ENCODE measurements at places on chromosomes 2 and 18.
A peak's percentile ranks its signal among the peaks of the same experiment; 100 is the strongest.

- DNase-seq, result peak; percentile 46
These were observed 1.0 kb upstream of the ZNF532 start for GRCh38 chr18:58863539-58864145.

GRCh38 chr18:35582899-35583558 lies 1.5 kb downstream of the GALNT1 start:
- DNase-seq, result peak; percentile 28

- no peak for DNase-seq
These were observed 19.1 kb upstream of the GPR55 start for GRCh38 chr2:230944123-230944653.

- DNase-seq, result no peak
These were observed 150.0 kb upstream of the EPB41L3 start for GRCh38 chr18:5693699-5694294.

DNA sequence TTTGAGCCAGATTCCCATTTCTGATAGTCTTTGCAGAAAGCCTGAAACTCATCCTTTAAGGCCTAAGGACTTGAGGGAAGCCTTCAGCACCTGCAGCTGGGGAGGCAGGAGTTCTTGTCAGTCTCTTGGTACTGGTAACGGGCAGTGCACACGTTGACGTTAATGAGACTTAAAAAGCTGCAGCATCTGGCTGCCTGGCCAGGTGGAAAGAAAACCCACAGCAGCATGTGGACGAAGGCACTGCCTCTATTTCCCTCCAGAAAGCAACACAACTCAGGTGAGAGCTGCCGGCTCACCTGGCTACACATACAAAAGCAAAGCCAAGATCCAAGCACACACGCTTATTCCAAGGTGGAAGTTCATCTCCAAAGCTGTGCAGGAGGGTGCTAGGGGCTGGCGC lies 178.8 kb downstream of the ANAPC1 start:
- DNase-seq, result no peak

DNA sequence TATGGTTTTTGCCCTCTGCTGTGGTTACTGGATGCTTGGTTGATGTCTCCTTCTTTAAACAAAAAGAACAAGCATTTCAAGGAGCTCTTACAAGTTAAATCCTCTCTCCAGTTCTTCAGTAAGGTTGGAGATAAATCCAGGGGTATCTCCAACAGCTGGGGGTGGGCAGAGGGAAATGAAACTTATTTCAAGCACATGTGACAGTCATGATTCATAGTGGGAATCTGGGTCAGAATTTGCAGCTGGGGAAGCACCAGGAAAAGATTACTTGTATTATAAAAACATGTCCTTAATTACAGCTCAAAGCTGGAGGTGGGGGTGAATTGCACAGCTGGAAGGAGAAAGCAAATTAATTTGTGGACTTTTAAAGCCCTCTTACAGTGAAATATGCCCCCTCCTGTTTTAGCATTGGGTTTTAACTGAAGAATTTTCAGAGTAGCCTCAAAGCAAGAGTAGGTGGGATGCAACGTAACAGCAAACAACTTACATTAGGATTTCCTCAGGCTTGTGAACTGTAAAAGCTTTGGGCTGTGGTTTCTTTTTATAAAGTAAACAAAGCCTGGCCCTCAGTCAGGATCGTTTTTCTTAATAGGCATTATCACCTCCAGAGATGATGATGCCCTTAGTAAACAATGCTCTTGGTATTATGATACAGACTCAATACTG lies 596.4 kb downstream of the NYAP2 start:
- peak; percentile 63 for DNase-seq

- no peak for DNase-seq
These were observed 123.5 kb downstream of the PLEKHM3 start for GRCh38 chr2:207901829-207902228.

- no peak for DNase-seq
These were observed 161.7 kb downstream of the SP3 start for GRCh38 chr2:173803449-173803848.

DNA sequence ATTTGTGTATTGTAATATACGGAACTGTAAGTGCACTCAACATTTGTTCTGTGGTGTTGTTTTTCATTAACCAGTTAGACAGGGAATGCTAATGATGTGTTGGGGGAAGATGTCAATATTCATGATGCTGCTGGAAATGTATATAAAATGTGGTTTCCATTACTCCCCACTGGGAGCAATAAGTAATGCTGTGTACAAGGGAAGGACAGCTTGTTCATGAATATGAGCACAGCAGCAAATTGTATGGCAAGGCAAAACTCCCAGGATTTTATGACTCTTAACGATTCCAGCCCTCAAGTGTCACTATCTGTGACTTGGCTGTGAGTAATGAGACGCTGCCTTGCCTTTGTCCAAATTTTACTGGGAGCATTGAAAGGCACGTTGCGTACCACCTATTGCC lies 312.4 kb upstream of the DDX18 start:
- DNase-seq, result no peak

DNA sequence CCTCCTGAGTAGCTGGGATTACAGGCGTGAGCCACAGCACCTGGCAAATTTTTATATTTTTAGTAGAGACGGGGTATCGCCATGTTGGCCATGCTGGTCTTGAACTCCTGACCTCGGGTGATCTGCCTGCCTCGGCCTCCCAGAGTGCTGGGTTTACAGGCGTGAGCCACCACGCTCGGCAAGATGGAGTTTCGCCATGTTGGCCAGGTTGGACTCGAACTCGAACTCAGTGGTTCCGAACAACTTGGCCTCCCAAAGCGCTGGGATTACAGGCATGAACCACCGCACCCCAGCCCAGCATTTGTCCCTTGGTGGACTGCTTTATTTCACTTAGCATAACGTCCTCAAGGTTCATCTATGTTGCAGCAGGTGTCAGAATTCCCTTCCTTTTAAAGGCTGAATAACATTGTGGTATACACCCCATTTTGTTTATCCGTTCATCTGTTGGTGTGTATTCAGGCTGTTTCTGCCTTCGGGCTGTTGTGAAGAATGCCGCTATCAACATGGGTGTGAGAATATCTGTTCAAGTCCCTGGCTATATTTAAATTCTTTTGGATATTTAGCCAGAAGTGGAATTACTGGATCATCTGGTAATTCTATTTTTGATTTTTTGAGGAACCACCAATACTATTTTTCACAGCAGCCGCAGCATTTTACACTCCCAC lies 1.2 kb upstream of the CENPA start:
- DNase-seq, result no peak

- no peak for DNase-seq
These were observed 36.7 kb downstream of the NDUFAF7 start for GRCh38 chr2:37268111-37268510.

- DNase-seq, result peak; percentile 96
These were observed 348.3 kb upstream of the DSEL start for GRCh38 chr18:67864677-67865340.
